Large intestine (tissue), 12 donors: ENCODE measurements at places on chromosomes 4 and X. TPM values are rescaled to one million over a fixed set of nuclear protein-coding genes. Genes with fewer than 3 reads are reported as not detected.

UNC5C gene
- polyA plus RNA-seq = 4.1 TPM

AFM gene
- 10.4 TPM for polyA plus RNA-seq

KLHL4 gene
- 4.1 TPM for polyA plus RNA-seq

ASB5 gene
- polyA plus RNA-seq = 0.22 TPM

TBX22 gene
- polyA plus RNA-seq = 0.03 TPM

XKRX gene
- 8.8 TPM for polyA plus RNA-seq

CXorf51A gene
- polyA plus RNA-seq = not detected

WNK3 gene
- polyA plus RNA-seq = 1.4 TPM

KLHL13 gene
- 73.6 TPM for polyA plus RNA-seq

TCP11X2 gene
- polyA plus RNA-seq = 0.25 TPM

OTUD4 gene
- polyA plus RNA-seq = 37.0 TPM

SNX25 gene
- 13.4 TPM for polyA plus RNA-seq
